ENCODE measurements at places on chromosomes 1 and 21.

GRCh38 chr1:172254521-172255222 is 165.8 kb upstream of the C1orf105 start:
- peak; percentile 81 for ATAC-seq

DNA sequence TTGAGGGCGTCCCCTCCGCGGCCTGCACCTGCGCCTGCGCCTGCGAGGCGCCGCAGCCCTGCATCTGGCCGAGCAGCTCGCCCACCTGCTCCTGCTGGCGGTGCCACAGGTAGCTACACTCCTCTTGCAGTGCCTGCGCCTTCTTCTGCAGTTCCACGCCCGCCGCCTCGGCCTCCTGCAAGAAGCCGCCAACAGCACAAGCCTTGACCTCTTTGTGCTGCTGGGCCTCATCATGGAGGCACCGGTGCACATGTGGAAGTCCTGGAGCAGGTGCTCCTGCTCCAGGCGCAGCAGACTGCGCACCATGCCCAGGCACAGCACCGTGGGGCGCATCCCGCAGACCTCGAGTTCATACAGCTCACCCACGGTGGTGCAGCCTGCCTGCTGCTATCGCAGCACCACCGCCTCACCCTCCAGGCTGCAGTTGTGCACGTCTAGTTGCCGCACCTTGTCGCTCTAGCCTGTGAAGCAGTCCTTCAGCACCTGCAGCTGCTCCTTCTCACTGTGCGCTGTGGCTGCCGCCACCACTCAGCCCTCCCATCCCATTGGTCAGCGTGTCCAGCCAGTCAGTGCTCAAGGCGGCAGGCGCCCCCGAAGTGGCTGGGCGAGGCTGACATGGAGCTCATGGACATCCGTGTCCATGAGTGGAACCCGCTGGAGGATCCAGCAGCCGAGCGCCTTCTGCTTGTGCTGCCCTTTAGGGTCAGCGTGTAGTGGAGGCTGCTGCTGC is 12.2 kb upstream of the CD2 start:
- ATAC-seq: no peak

- ATAC-seq: no peak
Observed at GRCh38 chr21:41024746-41025254, 143.2 kb upstream of the BACE2 start.

GRCh38 chr21:45011911-45012661 is 62.3 kb upstream of the ADARB1 start:
- ATAC-seq: no peak

GRCh38 chr1:19734472-19734999 is 65.2 kb downstream of the TMCO4 start:
- no peak for ATAC-seq

GRCh38 chr1:110542725-110543124 is 23.8 kb upstream of the KCNA10 start:
- no peak for ATAC-seq

GRCh38 chr1:60747353-60747752 is 335.0 kb upstream of the NFIA start:
- no peak for ATAC-seq

GRCh38 chr1:70429219-70429618 is 18.2 kb downstream of the CTH start:
- ATAC-seq: no peak

DNA sequence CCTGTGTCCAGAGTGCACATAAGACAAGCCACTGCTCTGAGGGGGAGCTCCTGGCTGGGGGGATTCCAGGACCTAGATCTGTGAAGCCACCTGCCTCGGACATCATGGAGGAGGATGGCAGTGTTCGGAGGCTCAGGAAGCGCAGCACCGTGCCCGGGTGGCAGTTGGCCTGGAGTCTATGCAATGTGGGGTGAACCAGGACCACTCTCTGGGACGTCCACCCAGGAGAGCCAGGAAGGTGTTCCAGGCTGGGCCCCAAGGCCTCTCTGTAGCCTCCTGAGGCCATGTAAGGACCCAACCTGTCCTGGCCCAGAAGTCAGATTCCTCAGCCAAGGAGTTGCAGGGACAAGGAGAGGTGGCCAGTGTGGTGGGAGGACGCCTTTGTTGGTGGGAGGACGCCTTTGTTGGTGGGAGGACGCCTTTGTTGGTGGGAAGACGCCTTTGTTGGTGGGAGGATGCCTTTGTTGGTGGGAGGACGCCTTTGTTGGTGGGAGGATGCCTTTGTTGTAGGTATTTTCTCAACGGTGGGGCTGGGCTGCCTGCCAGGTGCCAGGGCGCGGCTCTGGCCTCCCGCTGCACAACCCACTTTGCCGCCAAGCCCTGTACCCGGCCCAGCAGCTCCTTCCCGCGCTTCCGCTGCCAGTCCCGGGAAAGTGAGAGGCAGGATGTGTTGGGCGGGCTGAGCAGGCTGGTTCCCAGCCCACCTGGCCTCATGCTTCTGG is 30.6 kb upstream of the BMP8B start:
- no peak for ATAC-seq

- peak; percentile 84 for ATAC-seq
Observed at GRCh38 chr1:154265586-154265985, 6.8 kb upstream of the HAX1 start.

Measured in activated T-helper 17 cell treated with anti-CD3 and anti-CD28 coated beads, Interleukin-2, amount 50 U/mL, for 72 hours (primary cell).